ENCODE measurements at places on chromosomes 12 and 14.

DNA sequence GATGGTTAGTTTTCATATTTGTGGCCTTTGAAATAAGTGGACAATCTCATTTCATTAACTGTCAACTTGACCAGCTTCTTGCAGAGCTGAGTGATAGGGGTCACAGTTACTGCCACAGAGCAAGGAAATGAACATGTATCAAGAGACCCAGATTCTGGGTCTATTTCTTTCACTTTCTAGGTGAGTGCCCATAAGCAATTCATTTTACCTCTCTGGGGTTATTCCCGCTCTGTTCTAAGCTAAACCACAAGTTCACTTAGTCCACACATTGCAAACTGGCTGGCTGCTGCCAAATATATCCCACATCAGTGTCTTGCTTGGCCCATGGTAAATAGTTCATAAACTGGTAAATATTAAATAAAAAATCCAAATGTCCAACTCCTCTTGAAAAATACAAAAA is 29.9 kb downstream of the GPHB5 start:
- H3K27me3 ChIP-seq = no peaks in the 10 kb centered on the region
- no peak overlapping the region for H3K4me3 ChIP-seq
- DNase-seq = no peak
- H3K27ac ChIP-seq = no peak overlapping the region
- H3K36me3 ChIP-seq = no peaks in the 10 kb centered on the region
- H3K4me1 ChIP-seq = no peaks in the 10 kb centered on the region

DNA sequence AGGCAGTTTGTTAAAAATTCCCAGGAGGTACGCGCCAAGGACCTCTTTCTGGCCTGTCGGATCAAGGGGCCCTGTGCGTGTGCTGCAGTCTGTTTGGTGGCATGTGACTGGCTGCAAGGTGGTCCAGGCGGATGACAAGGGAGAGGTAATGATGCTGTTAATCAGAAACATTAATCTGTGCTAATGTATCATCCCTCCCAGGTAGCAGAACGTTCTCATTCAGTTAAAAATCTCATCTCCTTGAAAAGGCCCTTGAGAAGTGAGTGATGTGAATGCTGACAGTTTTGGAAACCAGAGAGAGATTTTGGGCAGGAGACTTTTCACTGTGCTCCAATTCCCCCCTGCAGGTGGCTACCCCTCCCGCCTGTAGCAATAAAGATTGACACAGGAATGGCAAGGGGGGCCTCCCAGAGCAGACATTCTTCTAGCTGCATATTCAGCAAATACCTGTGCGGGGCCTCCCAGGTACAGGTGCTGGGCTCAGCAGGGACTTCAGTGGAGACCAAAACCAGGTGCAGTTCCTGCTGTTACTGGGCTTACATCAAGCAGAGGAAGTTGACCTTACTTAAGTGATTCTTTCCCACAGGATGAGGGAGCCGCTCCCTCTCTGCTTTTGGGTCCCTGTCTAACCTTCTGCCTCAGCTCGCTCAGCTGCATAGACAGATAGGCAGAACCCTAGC is 364.8 kb downstream of the CACNA1C start:
- no peak for DNase-seq
- no peaks in the 10 kb centered on the region for H3K36me3 ChIP-seq
- no peaks in the 10 kb centered on the region for H3K27me3 ChIP-seq
- no peak overlapping the region for H3K27ac ChIP-seq

DNA sequence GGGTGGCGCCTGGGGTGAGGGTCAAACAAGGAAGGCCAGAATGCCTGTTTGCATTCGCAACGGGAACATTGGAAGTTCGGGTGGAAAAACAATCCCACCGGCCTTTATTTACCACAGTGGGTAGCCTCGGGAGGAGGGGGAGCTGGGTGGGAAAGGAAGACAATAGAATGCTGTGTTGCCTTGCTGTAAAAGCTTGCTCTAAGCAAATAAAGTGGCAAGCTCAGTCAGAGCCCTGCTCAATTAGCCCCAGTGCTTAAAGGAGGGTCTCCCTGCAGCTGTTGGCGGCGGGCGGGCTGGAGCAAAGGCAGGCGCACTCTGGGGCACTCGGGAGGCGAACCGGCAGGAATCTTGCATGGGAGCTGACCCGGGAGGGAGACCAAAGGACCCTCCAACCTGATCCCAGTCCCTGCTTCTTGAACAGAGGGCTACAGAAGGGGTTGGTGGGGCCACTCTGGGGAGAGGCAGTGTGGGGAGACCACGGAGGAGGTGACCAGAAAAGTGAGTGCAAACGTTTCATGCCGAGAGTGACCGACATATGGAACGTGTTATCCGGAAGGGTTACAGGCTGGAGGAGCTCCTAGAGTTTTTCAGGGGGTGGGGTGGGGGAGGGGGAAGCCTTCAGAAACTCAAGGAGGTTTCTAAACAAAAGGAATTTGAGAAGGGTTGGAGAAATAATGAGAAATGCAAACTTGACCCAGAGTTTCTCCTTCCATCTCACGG is 48.5 kb downstream of the NTF3 start:
- no peaks in the 10 kb centered on the region for H3K36me3 ChIP-seq
- H3K27me3 ChIP-seq = no peaks in the 10 kb centered on the region
- H3K27ac ChIP-seq = no peak overlapping the region
- no peak overlapping the region for H3K4me3 ChIP-seq

- H3K27ac ChIP-seq = peak overlapping the region; percentile 81
- no peaks in the 10 kb centered on the region for H3K27me3 ChIP-seq
- H3K4me3 ChIP-seq = no peak overlapping the region
- H3K4me1 ChIP-seq = peaks cover 15% of the 10 kb centered on the region
- H3K36me3 ChIP-seq = peaks cover 31% of the 10 kb centered on the region
- no peak for DNase-seq
These were observed 7.3 kb downstream of the GAPDH start for GRCh38 chr12:6541371-6542165.

GRCh38 chr12:96195845-96196451 is 1.8 kb downstream of the ELK3 start:
- H3K4me1 ChIP-seq = peaks cover 12% of the 10 kb centered on the region
- no peaks in the 10 kb centered on the region for H3K27me3 ChIP-seq
- no peaks in the 10 kb centered on the region for H3K36me3 ChIP-seq
- H3K27ac ChIP-seq = peak overlapping the region; percentile 98

Measured in fibroblast of lung (primary cell).